ENCODE measurements at places on chromosomes 11 and 22.
A peak's percentile ranks its signal among the peaks of the same experiment; 100 is the strongest.

DNA sequence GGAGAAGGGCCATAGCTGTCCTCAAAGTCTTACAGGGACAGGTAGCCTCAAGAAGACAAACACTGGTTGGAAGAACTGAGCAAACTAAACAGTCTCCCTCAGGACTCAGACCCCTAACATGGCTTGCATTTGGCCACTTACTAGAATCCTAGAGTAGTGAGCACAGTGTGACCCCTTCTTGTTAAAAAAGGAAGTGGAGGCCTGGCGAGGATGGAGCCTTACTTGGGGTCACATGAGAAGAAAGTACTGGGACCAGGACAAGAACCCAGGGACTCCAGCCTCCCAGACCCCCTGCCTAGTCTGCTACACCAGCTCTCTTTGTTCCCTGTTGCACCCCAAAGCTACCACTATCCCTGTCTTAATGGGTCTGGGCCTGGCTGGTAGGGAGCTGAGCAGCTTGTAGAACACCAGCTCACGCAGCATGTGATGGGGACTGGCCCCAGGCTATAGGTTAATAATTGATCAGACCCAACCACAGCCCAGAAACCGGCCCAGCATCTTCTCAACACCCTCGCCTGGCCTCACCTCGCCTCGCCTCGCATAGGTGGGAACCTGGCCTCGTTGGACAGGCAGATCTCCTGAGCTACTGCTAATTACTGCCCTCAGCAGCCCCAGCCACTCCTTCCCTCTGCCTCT is 17.6 kb downstream of the DGAT2 start:
- DNase-seq, result no peak

GRCh38 chr11:97893612-97894011 is 1127.1 kb upstream of the CNTN5 start:
- no peak for DNase-seq

DNA sequence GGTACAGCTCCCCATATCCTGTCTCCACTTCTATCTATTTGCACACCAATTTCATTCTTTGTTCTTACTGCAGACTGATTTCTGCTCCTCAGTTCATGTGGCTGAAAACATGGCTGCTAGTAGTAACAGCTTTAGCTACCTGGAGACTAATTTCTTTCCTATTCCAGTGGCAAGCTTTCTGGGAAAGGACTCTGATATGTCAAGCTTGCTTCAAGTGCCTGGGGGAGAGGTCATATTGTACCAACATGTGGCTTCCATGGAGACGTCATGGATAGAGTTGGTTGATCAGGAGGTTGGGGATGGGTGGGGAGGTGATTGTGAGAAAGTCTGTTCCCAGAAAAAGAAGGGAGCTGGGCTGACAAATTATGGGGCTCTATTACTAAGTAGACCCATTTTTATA is 44.9 kb downstream of the ADM start:
- no peak for DNase-seq

DNA sequence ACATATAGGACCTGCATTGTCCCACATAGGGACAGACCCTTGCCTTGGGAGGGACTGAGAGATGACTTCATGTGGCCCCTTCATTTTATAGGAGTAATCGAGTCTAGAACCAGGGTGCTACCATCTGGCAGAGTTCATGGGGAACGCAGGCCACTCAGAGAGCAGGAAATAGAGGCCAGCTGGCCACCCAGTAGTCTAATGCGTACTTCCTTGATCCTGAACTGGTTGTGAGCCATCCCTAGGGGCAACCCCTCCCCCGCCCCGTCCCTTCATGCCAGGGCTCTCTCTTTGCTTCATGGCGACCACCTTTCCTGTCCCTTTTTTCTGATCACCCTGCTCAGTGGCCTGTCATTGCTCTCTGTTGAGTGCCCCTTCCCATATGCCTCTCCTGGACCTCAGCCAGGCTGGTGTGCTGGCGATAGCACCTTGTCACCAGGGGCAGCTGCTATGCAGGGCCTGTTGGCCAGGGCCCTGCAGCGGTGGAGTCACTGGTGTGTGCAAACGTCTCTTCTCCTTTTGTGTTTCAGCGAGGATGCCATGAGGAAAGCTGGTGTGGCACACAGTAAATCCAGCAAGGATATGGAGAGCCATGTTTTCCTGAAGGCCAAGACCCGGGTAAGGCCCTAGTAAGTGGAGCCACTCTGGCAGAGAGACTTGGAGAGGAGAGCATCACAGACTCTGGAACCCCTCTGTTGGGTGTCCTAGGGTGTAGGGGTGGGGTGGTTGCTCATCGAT is 29.3 kb downstream of the MED15 start:
- no peak for DNase-seq

- DNase-seq, result no peak
Measured at GRCh38 chr11:44571871-44572270, 6.4 kb downstream of the CD82 start.

- no peak for DNase-seq
Measured at GRCh38 chr22:22705328-22706100, 61.1 kb downstream of the GGTLC2 start.

DNA sequence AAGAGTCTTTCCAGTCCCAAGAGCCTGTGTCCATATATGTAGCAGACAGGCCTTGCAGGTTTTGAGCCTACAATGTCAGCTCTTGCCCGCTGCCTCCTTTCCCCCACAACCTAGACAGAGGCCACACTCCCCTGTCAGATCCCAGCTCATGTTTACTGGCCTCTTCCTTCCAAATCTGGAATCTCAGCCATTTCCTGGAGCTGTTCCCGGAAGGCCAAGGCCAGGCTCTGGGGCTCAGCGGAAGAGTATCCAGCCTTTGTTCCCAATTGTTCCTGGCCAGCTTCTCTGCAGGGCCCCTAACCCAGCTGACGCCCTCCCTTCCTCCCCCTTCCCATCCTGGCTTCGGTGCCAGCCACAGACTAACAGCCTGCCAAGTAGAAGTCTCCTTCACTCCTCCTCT is 1.0 kb upstream of the ROBO4 start:
- DNase-seq, result no peak

DNA sequence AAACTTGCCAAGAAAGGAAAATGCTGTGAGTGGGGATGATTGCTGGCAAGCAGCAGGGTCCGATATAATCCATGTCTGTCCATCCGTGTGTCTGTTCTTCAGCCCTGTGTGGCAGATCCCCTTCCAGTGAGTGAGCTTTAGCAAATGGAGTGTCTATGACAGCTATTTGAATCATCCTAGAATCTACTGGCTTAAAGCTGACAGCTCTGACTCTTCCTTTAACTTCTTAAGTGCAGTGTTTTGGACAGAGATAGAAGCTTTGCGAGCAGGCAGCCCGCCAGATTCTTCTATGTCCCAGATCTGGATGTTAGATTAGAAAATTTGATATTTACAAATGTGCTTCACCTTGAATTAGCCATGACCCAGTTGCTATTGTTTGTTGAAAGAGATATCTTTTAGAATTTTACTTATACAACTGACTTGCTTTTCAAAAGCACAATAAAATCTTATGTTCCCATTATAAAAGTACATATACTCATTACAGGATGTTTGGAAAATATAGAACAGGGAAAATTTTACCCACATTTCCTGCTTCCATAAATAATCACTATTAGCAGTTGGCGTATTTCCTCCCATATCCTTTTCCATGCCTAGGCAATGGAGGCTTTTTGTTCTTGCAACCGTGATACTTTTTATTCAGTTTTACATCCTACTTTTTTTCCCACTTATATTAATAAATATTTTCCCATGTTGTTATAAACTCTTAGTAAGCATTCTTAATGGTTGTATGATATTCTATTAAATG is 124.5 kb downstream of the COMMD9 start:
- no peak for DNase-seq

DNA sequence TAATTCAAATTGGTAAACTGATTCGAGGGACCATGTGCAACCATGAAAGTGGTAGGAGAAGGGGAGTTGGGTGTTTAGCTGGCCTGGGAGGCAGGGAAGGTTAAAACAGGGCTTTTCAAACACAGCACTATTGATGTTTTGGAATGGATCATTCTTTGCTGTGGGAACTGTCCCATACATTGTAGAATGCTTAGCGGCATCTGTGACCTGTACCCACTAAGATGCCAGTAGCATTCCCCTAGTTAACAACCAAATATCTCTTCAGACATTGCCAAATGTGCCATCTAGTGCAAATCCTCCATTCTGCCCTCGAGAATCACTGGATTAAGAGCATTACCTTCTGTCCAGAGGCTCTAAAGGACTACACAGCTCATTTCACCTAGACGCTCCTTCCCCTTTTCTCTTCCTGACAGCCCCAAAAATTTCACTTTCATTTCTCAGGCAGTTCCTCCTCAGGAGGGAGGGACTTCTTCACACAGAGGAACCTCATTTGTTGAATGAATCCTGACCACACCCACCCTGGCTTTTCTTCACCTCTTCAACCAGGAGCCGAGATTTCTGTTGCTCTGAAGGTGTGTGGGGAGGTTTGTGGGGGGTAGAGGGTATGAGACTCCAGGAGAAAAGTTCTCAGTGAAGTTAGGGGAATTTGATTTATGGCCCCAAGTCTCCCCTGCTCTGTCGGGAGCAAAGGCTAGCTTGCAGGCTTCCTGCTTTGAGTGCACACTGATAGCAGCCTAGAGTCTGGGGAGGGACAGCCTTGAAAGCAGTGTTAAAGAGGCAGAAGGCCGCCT is at the start of gene TRIM34:
TRIM34 (plus strand) TSS at position 513 of the 791 bp plus-strand sequence. CDS start 7,331 bp downstream, outside the sequence.
- peak; percentile 15 for DNase-seq

GRCh38 chr22:41048791-41049717 is 43.3 kb upstream of the EP300 start:
- no peak for DNase-seq

- no peak for DNase-seq
Measured at GRCh38 chr11:123775715-123776549, 21.6 kb upstream of the OR6X1 start.

GRCh38 chr11:108125096-108125495 is 3.7 kb downstream of the ACAT1 start:
- DNase-seq, result no peak

- DNase-seq, result no peak
Measured at GRCh38 chr22:49229483-49230193, 598.0 kb downstream of the BRD1 start.

DNA sequence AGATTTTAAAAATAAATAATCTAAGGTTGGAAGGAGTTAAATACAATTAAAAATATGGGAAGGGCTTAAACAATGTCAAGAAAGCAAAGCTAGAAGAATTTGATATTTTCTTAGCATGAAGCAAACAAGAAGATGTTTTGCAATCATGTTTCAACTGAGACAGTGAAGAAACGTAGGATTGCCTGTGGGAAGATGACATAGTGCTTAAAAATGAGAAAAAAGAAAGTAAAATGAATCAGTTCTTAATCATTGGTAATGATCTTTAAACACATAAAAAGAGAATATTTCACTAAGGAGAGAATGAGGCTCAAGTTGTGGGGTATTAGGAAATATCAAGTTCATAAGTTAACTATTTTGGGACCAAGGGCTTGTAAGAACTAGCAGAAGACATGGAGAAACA is 855.0 kb downstream of the METTL15 start:
- DNase-seq, result no peak

- DNase-seq, result no peak
Measured at GRCh38 chr11:2940147-2940920, 11.1 kb upstream of the PHLDA2 start.

DNA sequence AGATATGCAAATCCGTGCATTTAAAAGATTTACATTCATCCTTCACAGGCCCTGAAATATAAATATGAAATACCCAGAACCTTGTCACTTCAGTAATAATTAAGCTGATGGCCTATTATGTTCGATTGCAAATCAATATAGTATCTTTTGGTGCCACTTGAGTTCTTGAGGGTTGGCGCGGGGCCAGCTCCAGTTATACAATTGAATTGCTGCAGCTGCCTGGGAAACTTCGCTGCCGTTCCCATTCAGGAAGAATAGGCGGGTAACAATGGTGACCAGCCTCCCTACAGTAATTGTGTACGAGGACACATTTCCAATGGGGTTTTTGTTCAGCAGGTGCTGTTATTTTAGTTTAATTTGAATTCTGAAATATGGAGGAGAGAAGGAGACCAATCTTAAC is 451.2 kb downstream of the INSC start:
- no peak for DNase-seq

- no peak for DNase-seq
Measured at GRCh38 chr11:125401746-125402145, 94.3 kb downstream of the FEZ1 start.

GRCh38 chr11:122781378-122782195 is 56.7 kb upstream of the CRTAM start:
- peak; percentile 66 for DNase-seq

DNA sequence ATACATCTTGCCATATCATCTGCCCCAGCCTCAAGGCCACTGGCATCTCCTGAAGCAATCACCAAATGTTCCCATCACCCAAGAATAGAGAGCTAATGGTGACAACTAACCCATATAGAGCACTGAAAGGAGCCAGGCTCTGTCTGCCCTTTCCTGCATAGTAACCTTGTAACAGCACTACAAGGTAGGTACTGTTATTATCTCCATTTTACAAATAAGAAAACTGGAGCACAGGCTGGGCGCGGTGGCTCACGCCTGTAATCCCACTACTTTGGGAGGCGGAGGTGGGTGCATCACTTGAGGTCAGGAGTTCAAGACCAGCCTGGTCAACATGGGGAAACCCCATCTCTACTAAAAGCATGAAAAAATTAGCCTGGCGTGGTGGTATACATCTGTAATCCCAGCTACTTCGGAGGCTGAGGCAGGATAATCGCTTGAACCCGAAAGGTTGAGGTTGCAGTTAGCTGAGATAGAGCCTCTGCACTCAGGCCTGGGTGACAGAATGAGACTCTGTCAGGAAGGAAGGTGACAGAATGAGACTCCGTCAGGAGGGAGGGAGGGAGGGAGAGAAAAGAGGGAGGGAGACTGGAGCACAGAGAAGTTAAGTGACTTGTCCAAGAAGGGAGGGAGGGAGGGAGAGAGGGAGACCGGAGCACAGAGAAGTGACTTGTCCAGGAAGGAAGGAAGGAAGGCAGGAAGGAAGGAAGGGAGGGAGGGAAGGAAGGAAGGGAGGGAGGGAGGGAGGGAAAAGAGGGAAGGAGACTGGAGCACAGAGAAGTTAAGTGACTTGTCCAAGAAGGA is 2.2 kb downstream of the SLC35F2 start:
- DNase-seq, result no peak
